ENCODE measurements at places on chromosomes 2 and 18.
A peak's percentile ranks its signal among the peaks of the same experiment; 100 is the strongest.

DNA sequence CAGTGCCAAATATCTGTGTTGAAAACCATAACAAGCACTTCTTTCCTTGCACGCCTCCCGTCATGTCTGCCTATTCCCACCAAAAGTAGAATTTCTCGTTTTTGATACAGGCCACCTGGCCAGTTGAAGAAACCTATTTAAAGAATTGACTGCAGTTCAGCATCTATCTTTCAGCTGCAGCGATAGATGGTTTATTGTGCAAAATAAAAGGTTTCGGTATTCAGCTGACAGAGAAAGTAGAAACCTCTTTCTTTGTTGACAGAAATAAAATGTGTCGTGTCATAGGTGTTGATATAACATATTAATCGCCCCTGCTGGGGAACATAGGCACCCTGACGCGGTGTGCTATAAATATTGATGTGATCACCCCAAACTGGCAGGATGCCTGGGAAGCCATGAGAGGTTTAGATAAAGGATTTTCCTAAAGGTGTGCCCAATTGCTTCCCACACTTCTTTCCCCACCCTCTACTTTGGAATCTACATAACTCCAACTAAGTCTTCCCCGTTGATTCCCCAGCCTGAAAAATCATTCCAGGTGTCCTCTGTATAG, 570.4 kb downstream of the CCDC85A start:
- no peak for DNase-seq

- peak; percentile 83 for DNase-seq
Observed at GRCh38 chr2:43158259-43158880, 68.0 kb downstream of the ZFP36L2 start.

- DNase-seq, result no peak
Observed at GRCh38 chr18:6520901-6521300, 106.2 kb upstream of the L3MBTL4 start.

DNA sequence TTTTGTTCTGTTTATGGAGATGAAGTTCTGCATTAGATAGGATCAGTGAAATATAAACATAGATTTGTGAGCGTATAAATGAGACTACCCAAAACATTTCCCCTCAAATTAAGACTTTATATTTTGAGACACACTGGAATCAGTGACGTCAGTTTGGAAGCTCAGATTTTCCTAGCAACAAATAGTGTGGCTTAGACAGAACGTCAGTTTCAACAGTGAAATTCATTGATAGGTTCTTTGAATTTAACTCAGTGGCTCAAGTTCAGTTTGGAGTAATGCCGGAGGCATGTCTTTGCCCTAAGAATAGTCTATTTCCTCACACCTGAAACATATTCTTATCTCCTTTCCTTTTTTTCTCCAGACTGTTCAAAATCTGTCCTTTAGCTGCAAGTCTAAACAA, 113.6 kb upstream of the ARHGAP15 start:
- no peak for DNase-seq

DNA sequence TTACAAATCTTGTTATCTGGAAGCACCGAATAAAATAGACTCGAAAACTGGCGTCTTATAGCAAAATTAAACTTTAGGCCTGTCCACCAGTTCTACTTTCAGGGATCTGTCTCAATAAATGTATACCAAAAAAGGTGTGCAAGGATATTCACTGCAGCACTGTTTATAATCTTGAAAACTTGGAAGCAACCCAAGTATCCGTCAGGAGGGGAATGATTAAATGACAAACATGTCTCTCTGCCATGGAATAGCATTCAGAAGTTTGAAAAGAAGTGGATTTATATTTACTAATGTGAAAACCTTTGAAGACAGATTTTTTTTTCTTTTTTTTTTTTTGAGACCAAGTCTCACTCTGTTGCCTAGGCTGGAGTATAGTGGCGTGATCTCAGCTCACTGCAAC, 32.3 kb upstream of the SATB2 start:
- no peak for DNase-seq

DNA sequence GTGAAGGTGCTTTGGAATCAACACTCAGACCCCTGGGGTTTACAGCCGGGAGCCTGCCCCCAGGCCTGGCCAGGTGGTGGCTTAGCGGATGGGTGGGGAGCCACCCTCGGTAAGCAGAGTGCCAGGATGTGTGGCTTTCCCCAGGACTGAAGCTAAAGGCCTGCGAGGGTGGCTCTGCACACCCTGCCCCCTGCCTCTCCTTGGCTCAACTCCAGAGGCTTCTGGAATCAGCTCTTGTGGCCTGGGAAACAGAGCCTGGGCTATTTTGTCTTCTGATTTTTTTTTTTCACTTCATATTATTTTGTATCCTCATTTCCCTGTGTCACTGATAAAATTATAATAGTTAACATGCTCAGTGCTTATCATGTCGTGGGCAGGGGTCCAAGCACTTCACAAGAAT, 79.8 kb downstream of the RHOB start:
- DNase-seq, result no peak

DNA sequence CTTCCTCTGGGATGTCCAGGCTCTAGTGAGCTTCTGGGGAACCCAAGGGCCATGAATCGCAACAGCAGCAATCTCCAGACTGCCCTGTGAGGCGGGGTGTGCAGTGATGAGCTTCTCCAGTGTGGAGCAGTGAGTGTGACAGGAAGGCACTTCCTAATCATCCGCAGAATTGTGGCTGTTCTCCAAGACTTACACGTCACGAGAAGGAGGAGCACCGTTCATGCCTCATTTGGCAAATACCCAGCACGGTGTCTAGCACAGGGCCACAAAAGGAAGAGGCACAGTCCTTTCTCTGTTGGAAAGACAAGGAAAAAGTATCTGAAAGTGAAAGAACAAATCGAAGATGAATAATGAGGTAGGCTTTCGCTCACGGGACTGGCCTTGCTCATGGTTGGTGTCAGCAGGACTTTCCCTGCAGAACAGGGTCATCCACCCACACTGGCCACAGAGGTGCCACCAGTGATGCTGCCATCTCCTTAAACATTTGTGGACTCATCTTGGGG, 125.1 kb upstream of the HAAO start:
- peak; percentile 86 for DNase-seq

All from kidney glomerular epithelial cell (primary cell).